ENCODE measurements at places on chromosomes 1 and 21. TPM values are rescaled to one million over a fixed set of nuclear protein-coding genes. Genes with fewer than 3 reads are reported as not detected.

GRCh38 chr1:30840904-30841598 lies 67.5 kb downstream of the SDC3 start:
- DNase-seq: no peak

- DNase-seq: no peak
Measured at GRCh38 chr1:220251272-220251671, 21.0 kb downstream of the RAB3GAP2 start.

GRCh38 chr1:101389547-101389929 lies 152.7 kb downstream of the S1PR1 start:
- DNase-seq: no peak

The VASH2 gene
- 1.3 TPM for total RNA-seq

The OPTC gene
- not detected for total RNA-seq

DNA sequence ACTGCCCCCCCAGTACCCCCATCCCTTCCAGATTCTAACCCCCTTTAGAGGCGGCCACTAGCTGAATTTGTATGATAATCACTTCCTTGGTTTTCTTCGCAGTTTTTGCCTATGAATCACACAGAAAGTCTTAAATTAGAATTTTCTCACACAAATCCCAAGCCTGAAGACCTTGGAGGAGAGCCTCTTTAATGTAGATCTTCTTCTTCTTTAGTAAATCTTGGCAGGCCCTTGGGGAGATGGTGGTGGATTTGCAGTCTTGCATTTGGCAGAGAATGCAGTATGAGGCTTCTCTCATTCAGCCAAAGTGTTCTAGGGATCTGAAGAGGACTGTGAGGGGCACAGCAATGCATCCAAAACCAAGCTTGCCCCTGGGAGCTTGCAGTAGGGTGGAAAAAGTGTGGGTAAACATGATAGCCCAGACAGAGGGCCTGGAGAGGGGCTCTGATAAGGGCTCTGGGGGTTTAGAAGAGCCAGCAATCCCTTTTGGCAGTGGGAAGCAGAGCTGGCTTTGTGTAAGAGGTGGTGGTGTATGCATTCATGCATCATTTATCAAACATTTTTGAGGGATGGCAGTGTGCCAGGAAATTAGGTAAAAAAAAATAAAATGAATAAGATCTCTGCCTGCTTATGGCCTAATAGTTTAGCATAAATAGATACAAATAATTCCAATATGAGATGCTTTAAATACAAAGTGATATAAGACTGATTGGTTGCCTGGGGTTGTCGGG lies 7.7 kb upstream of the CDC42 start:
- DNase-seq: no peak

GRCh38 chr1:37360011-37360410 lies 114.4 kb upstream of the ZC3H12A start:
- no peak for DNase-seq
